Stimulated activated CD4-positive, alpha-beta T cell treated with anti-CD3 and anti-CD28 coated beads, TNF-alpha, amount 100 ng/mL, for 48 hours (primary cell): ENCODE measurements at places on chromosomes 6 and 20.

DNA sequence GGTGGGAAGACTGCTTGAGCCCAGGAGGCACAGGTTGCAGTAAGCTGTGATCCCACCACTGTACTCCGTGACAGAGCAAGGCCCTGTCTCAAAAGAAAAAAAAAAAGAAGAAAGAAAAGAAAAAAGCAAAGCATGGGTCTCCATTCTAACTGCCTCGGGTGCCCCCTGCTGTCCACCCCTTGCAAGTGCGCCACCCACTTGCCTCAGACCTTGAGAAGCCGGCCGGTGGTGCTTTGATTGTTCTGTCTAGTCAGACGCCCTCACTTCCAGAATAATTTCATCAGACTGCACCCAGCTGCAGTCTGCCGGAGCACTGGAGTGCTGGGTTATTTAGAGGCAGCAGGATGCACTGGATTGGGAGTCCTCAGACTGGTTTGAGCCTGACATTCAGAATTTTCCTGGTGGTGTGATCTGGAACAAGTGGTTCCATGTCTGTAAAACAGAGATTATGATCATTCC lies 17.6 kb upstream of the TM9SF4 start:
- DNase-seq, result peak; percentile 72

GRCh38 chr6:121881974-121882667 lies 446.7 kb downstream of the GJA1 start:
- DNase-seq, result no peak

- DNase-seq, result no peak
Observed at GRCh38 chr20:4770026-4770425, 48.3 kb downstream of the PRND start.

- DNase-seq, result no peak
Observed at GRCh38 chr6:134868812-134869211, 81.1 kb downstream of the ALDH8A1 start.

DNA sequence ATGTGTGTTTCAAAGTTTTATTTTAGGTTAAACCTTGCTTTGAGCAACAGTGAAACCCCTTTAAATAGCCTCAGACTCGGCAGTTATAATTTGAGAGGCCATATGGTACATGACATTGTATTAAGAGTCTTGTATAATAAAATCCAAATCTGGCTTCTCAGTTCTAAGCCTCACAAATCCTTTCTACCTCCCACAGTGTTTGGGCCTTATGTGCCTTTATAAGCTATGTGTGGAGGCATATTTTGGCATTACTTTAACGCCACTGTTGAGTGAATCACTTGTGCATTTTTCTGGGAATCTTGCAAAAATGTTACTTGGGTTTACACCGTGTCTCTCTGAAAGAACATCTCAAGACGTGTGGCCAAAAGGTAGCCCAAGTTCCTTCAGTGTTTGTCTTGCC lies 152.4 kb downstream of the COL9A1 start:
- no peak for DNase-seq

DNA sequence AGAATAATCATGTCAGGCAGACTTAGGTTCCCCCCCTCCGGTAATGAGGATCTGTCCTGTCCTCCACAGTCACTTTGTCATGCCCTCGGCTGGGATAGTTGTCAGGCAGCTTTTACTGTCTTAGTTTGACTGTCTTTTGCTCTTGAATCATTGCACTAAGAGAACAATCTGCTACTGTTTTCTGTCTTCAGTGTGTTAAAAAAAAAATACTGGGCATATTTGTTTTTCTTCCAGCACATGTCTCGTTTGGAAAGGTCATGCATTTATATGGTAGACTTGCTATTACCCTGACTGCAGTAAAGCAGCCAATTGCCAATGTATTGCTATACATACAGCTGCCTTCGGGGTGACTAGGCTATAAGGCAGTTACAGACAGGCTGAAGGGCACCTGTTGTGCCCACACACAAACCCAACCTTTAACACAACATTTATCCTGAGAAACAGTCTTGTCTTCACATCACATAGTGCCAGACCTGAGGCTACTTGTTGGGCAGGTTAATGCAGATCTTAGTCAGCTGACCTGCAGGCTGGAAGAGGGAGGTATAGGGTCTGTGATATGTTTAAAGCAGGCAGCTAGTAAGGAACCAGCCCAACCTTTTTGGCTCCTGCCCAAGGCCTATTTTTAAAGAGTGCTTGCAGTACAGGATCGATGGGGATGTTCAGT lies 26.7 kb downstream of the ARFGEF3 start:
- DNase-seq, result no peak

- no peak for DNase-seq
Observed at GRCh38 chr6:165837948-165838745, 175.1 kb upstream of the PDE10A start.

DNA sequence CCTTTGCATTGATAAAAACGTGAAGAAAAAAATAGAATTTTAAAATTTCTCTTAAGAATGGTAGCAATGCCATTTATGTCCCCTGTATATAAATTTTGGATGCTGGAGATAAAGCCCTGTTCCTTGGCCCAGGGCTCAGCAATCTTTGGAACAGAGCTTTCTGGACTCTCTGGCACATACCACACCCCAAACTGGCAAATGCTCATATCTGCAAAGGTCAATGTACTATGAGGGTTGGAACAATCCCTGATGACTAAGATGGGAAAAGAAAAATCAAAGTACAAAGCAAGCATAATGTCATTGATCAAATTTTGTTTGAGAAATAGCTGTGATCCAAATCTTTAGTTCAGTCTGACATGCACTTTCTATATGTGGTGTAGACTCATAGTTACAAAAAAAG lies 158.1 kb upstream of the HCRTR2 start:
- DNase-seq, result no peak

DNA sequence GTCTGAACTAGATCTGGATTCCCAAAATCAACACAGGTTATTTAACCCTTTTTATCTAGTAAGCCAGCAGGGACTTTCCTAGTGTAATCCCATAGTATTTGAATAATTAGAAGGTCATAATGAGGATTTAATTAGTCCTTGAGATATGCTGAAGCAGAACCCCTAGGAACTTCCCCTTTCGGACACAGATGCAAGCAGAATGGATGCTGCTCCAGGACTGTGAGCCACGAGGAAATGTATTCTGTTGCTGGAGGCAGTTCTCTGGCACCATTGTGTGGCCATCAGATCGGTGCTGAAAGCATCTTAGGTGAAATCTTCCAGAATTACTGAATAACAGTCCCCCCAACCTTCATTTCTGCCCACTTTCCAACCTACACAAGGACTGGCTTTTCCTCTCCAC lies 206.9 kb downstream of the TMEM242 start:
- no peak for DNase-seq

DNA sequence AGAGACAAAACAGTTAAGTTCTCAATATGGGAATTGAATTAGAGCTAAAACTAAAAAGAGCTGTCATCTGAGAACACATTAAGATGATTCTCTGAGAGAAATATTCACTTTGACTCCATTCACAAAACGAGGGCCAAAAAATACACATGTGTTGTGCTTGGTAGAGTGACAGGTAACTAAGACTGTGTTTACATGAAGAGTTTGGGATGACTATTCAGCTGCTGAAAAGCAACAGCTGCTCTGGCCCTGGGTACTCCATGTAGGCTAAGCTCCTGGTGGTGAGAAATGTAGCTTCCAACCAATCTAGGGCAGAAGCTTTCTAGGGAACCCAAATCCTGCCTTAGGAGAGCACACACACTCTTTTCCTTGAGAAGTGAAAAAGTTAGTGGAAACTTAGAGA lies 184.5 kb downstream of the COL21A1 start:
- no peak for DNase-seq

- DNase-seq, result no peak
Observed at GRCh38 chr6:15427331-15428070, 181.6 kb downstream of the JARID2 start.

GRCh38 chr6:100078509-100078908 lies 84.5 kb upstream of the MCHR2 start:
- no peak for DNase-seq

GRCh38 chr6:108561742-108562502 lies 1.2 kb downstream of the FOXO3 start:
- DNase-seq, result no peak

DNA sequence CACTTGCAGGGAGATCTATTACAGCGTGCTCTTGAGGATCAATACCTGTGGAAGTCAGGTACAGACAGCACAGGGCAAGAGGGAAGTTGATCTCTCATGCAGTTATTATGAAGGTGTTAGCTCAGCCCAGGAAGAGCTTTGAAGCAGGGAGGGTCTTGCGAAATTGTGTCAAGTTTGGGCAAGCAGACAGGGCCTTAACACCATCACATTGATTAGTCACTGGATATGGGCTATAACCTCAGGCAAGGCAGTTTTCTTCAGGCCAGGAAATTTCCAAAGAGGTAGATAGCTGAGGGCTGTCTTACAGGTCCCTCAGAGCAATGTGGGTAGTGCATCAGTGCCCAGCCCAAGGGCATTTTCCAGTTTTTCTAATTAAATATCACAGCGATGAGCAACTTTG lies 643.8 kb downstream of the DHX35 start:
- DNase-seq, result no peak

- no peak for DNase-seq
Observed at GRCh38 chr6:112117554-112117953, 30.2 kb downstream of the FAM229B start.

- no peak for DNase-seq
Observed at GRCh38 chr6:47380251-47380650, 70.5 kb upstream of the TNFRSF21 start.

GRCh38 chr6:83127258-83127657 lies 59.8 kb downstream of the DOP1A start:
- DNase-seq, result no peak

DNA sequence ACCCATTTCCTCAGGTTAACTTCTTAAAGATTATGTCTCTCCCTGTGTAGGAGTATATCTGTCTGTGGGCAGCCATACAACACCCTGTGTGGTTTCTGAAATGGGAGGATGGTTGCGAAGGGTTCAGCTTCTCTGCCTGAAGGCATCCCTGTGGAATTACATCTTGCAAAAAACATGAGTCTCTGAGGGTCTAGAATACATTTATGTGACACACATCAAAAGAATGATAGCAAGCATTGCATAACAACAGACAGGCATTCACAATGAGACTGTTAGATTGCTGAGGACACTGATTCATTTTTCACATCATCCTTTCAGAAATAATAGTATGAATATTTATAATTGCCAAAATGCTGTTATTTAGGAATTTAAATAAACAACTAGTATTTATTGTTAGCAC lies 670.9 kb downstream of the HTR1B start:
- DNase-seq, result no peak

- no peak for DNase-seq
Observed at GRCh38 chr6:56040889-56041301, 165.5 kb upstream of the BMP5 start.

- DNase-seq, result no peak
Observed at GRCh38 chr6:121338956-121339355, 4.7 kb upstream of the TBC1D32 start.

DNA sequence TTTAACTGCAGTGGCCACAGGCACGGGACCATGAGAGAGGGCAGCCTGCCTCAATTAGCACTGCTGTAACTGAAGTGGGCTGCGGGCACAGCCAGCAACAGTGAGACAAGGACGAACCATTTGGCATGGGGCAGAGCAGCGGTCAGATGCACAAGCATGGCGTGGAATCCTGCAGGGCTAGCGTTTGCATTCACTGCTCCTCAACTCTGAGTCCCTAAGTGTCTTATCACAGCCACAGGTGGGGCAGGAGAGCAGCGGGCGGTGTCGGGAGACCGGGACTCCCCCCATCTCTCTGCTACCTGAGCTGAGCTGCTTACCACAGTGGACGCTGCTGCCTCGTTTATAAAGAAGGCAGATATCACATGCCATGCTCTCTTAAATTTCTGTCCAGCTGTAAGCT lies 31.3 kb upstream of the PDE10A start:
- no peak for DNase-seq

DNA sequence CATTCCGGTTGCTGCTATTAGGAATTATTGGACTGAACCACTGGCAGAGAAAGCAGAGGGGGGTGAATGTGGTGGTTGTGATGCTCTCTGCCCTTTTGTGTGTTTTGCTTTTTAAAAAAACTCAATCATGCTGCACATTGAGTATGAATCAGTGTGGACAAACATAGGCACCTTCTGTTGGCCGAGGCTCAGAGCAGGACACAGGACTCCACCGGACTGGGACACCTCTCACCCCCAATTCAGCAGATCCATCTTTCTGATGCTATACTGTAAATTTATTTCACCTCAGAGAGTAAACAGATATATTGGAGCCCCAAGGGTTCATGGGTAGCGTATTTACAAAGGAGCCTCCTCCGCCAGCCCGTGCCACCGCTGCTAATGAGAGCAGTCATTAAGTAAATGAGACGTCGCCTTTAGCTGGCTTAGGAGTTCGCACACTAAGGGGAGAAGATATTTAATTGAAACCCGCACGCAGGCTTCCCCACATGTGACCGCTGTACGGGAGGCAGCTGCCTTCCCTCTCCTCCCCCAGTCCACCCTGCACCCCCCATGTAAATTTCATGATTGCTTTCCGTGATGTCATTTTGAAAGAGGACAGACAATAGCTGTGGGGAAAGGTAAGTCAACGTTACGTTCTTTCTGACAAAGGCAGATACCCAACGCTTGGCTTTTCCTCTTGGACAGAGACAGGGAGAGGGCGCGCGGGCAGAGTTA lies at the start of gene MYT1:
MYT1 (plus strand) TSS at position 330 of the 714 bp plus-strand sequence. CDS start 34,410 bp downstream, outside the sequence.
- DNase-seq, result no peak

DNA sequence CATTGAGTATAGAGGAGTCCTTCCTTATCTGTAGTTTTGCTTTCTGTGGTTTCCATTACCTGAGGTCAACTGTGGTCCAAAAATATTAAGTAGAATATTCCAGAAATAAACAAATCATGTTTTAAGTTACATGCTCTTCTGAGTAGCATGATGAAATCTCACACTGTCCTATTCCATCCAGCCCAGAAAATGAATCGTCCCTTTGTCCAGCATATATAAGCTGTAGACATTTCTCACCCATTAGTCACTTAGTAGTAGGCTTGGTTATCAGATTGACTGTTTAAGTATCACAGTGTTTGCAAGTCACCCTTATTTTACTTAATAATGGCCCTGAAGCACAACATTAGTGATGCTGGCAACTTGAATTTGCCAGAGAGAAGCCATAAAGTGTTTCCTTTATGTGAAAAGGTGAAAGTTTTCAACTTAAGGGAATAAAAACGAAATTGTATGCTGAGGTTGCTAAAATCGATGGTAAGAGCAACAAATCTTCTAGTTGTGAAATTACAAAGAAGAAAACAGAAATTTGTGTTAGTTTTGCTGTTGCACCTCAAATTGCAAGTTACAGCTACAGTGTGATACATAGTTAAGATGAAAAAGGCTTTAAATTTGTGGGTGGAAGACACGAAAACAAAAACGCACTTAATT lies 198.6 kb upstream of the SIM1 start:
- DNase-seq, result no peak

DNA sequence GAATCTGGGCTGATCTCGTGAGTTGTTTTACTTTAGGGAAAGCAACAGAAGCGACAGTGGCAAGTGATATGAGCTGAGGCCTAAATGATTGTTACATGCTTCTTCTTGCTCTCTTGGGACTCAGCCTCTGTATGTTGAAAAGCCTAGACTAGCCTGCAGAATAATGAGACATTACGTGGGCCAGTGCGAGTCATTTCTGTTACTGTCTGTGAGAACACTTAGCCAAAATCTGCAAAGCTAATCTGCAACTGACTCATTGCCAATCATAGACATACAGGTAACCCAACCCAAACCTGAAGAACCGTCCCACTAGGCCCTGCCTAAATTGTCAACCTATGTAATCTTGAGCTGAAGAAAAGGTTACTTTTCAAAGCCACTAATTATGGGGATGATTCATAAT lies 77.4 kb upstream of the F13A1 start:
- no peak for DNase-seq

GRCh38 chr6:131167773-131168172 lies 32.5 kb downstream of the AKAP7 start:
- no peak for DNase-seq
